Sciatic nerve (tissue), 2 donors: ENCODE measurements at places on chromosomes 5 and 9. TPM values are rescaled to one million over a fixed set of nuclear protein-coding genes. Genes with fewer than 3 reads are reported as not detected.

CCNI2 gene
- 0.36 TPM for total RNA-seq

EQTN gene
- total RNA-seq, result 0.49 TPM

KCTD16 gene
- 0.53 TPM for total RNA-seq

NMRK1 gene
- total RNA-seq, result 30.7 TPM

NEURL1B gene
- total RNA-seq, result 53.7 TPM

CAMK2A gene
- 2.5 TPM for total RNA-seq
